BJ (cell line): ENCODE measurements at places on chromosomes 5 and 9. TPM values are rescaled to one million over a fixed set of nuclear protein-coding genes. Genes with fewer than 3 reads are reported as not detected.

Gene NRG2
- not detected in 2 replicates for polyA plus RNA-seq

DNA sequence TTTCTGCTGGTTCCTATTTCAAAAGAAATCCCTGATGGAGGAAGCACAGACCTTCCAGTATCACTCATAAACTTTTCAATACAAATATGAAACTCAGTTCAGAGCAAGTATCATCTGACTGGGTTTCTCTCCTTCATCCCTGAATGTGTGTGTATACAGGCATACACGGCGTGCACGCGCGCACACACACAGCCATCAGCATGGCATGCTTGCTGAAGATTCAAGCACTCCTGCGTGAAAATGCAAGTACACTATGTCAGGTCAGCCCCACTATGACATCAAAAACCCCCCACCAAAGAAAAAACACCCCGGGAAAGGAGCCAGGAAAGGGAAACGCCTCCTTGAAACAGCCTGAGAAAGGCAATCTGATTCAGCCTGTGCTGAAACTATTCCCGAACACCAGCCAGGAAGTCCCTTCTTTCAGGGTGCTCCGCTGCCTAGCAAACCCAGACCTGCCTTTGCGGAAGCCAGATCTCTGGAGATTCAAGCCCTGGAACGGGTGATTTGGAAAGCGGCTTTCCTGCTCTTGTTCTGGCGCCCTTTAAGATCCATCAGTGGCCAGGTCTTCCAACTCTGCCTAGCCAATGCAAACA is 831 bp downstream of the KLHL3 start:
- no peak for DNase-seq

Gene CER1
- polyA plus RNA-seq = not detected in 2 replicates

Gene TTC16
- polyA plus RNA-seq = 0.02 and 0.07 TPM in 2 replicates

- no peak for DNase-seq
Observed at GRCh38 chr9:109203761-109204360, 36.8 kb upstream of the FRRS1L start.
